ENCODE measurements at places on chromosomes 1 and 21.

DNA sequence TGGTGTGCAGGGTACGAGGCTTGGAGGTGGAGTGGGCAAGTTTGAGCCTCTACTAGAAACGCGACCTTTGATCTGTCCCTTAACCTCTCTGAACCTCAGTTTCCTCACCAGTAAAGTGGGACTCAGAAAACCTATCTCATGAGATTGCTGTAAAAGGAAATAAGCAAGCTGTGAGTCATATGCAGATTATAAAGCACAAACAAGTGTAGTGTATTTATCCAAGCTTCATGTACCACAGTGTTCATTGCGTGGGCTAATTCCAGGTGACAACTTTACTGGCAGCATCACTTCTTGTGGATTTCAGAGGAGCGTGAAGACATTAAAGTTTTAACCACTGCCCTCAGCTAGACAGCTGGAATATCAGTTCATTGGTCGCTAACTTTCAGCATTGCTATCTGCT lies 44.4 kb downstream of the ZNF697 start:
- no peak for DNase-seq

DNA sequence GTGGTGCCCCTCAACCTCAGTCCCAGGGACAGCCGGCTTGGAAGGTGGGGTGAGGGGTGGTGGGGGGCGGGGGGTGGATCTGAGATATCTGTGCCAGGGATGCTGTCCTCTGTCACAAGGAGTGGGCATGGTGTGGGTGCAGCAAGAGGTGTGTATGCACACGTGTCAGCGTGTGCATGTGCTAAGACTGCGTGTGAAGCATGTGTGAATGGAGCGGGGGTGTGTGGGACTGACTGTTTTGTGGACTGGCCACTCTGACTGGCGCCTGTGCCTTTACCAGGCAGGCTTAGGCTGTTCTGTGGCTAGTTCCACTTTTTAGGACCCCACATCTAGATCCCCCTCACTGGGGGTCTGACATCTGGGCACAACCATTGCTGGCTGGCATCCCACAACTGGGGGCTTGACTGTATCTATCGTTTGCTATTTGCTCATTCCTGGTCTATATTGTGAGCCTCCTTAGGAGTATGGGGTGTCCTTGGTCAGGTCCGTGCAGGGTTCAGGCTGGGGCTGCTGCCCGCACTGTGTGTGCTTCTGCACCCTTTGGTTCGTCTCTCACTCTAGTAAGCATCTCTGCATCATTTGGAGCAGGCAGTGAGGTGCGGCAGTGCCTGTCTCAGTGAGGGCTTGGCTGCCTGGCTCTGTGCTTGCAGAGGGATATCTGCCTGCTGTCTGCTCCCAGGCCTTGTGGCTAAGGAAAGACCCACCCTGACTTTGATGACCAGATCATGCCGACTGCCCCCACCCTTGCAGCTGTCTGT lies 1.9 kb downstream of the AMPD2 start:
- DNase-seq, result no peak

- peak; percentile 10 for DNase-seq
Observed at GRCh38 chr1:214801191-214801590, 198.2 kb downstream of the CENPF start.

DNA sequence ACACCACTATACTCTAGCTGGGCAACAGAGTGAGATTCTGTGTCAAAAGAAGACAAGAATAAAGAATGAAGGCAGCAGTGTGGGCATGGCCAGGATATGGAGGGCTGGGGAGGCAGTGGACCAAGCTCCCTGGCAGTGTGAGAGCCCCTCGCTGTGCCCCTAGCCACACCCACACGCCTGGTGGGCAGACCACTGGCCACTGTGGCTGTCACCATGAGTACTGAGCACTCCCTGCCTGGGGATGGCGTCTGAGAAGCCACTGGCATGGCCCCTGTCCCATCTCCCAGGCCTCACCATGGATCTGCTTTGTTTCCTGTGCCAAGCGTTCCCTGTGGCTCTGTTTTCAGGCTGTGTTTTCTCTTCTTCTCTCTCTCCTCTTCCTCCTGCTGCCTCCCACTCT lies 51.7 kb downstream of the STUM start:
- no peak for DNase-seq

DNA sequence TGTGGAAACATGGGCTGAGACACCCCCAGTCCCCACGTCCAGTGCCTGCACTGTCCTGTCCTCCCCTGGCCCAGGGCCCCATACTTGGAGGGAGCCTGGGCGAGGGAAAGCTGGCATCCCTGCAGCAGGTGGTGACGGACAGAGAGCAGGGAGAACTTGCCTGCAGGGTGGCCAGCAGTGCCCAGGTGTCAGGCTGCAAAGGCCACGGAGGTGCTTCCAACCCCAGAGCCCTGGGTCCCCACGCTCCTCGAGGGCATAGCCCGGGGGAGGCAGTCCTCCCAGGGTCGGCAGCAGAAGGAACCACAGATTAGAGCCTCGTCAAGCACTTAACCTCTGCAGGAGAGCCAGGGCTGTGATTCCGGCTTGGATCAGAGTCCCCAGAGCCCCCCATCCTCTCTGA lies 77.5 kb downstream of the ARHGEF16 start:
- DNase-seq, result no peak

DNA sequence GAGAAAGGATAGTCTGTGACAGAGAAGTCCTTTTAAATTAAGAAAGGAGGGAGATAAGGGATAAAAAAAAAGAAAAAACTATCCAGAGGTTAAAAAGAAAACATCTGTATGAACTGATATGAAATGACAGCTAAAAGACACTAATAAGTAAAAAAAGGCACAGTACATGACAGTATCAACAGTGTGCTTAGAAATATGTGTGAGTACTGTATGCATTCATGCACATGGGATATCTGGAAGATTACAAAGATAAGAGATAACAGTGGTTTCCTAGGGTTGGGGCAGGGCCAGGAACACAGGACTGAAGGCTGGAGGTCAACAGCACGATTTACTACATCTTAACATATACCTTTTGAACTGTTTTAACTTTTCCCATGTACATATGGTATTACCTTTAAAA lies 13.3 kb downstream of the PTP4A2 start:
- DNase-seq, result no peak

GRCh38 chr21:16370186-16370585 lies 640.4 kb downstream of the USP25 start:
- DNase-seq, result no peak

DNA sequence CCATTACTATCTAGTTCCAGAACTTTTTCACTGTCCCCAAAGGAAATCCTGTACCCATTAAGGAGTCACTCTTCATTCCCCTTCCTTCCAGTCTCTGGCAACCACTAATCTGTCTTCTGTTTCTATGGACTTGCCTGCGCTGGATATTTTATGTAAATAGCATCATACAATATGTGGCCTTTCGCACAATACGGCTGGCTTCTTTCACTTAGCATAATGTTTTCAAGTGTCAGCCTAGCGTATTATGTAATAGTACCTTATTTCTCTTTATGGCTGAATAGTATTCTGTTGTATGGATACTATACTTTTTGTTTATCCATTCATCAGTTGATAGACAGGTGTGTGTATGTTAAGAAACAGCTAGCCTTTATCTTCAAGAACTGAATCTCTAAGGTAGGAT lies 14.3 kb downstream of the ATF3 start:
- DNase-seq, result no peak

DNA sequence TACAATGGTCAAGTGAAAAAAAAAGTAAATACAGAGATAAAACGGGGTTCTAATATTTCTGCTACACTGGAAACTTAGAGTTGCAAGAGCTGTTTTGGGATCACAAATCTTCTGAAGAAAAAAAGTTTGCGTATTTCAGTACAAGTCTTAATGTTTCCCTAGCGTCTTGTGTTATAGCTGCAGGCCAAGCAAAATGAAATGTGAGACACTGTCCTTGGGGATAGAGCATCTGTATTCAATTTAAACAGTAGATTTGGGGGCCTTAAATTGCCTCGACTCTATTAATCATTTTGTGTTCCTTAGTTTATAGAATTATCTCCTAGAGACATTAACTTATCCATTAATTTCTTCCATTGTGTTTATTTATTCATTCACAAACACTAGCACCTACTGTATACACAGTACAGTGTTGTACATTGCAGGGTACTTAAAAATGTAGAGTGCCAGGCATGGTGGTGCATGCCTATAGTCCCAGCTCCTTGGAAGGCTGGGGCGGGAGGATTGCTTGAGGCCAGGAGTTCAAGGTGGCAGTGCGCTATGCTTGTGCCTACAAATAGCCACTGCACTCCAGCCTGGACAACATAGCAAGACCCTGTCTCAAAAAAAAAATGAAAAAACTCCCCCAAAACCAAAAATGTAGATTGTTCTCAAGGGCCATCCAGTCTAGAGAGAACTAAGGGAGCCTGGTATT lies 7.9 kb downstream of the DISC1 start:
- no peak for DNase-seq

GRCh38 chr1:87592156-87592555 lies 263.5 kb downstream of the LMO4 start:
- DNase-seq, result no peak

- no peak for DNase-seq
Observed at GRCh38 chr1:216032961-216033614, 390.2 kb downstream of the USH2A start.

DNA sequence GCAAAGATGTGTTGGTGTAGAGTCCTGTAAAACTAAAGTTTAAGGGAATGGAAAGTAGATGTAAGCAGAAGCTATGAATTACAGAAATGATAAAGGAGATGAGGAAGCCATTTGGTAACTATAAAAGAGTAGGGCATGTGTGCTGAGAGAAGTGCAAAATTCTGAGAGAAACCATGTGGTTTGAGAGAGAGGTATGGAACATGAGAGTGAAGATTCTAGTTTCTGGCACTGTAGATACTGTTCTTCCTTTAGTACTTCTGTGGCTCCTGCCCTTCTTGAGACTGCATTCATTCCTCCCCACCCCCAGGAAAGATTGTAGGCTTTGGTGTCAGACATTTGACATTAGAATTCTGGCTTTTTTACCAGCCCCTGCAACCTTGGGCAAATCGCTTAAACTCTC lies 15.4 kb downstream of the RALGPS2 start:
- DNase-seq, result no peak

GRCh38 chr1:216682752-216683151 lies 40.5 kb downstream of the ESRRG start:
- no peak for DNase-seq

- DNase-seq, result peak; percentile 46
Observed at GRCh38 chr1:245263529-245264095, 108.8 kb downstream of the KIF26B start.

DNA sequence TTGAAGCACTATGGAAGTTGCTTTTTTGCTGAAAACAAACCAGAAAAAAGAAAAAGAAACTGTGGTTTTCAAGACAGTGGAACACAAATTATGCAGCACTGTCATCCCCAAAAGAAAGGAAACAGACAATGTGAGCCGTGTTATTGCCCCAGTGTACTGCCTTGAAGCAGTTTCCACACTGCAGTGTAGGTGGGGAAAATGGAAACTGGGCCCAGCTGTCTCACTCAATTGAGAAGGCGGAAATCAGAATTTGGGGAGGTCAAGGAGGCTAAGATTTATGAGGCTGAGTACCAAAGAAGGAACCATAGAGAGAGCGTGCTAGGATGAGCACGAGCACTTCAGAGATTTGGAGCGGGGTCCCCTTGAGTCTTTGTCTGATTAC lies 55.5 kb downstream of the MPZL1 start:
- no peak for DNase-seq

DNA sequence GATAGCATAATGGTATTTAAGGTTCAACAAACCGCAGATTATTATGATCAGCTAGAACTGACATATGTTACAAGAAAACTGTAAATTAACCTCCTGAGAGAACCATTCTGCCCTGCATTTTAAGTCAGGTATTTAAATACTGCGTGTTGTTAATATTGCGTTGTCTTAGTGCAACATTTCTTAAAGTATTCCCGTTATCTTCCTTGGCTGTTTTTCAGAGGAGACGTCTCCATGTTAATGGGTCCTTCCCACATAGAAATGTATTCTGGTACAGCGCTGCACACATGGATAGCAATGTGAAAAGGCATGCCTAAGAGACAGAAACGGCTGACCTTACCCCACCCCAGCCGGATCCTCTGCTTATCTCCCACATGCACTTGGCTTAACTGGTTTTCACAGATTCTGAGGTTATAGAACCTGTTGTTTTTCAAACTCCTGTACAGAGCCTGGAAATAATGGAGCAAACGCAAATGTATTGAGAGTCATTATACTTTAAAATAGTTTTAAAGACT lies 22.8 kb upstream of the DEGS1 start:
- no peak for DNase-seq

GRCh38 chr1:235319255-235319654 lies 8.7 kb downstream of the ARID4B start:
- no peak for DNase-seq

DNA sequence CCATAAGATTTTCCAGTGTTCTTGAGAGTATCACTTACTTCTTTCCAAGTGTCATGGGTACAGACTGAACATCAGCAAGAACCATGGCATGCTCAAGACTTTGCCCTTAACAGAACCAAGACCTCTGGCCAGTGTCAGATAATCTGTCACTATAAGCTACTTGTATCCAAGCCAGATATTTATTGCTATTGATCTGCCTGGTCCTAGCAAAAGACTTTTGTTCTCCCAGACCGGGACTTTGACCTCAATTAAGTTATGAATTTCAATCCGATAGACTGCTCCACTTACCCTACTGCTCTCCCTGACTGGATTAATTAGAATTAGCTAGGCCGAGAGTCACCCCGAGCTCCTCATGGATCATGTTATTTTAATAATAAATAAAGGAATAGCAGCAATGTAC lies 129.6 kb downstream of the ACBD6 start:
- no peak for DNase-seq

DNA sequence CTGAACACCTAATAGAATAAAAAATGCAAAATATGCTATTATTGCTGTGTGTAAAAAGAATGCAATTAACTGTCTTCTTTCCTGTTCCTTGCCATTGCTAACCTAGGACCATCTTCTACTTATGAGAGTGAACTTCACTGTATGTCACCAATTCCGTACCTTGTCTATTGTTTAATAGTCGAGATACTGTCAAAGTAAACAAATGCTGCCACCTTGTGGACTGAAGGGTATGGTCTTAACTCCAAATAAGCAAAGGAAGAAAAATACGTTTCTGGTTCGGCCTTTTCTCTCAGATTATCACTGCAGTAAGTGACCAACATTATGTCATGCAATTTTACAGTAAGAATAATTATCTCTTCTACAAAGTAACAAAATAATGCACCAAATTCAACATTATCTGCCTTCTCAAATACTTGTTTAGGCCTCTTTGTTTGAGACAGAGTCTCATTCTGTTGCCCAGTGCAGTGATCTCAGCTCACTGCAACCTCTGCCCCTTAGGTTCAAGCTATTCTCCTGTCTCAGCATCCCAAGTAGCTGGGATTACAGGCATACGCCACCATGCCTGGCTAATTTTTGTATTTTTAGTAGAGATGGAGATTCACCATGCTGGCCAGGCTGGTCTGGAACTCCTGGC lies 133.4 kb downstream of the COP1 start:
- peak; percentile 43 for DNase-seq

- DNase-seq, result peak; percentile 71
Observed at GRCh38 chr1:93979718-93980319, 70.6 kb upstream of the GCLM start.

GRCh38 chr1:214427871-214428277 lies 123.5 kb downstream of the PTPN14 start:
- peak; percentile 85 for DNase-seq
